ENCODE measurements at places on chromosomes 3 and 15.

- no peak overlapping the region for H3K4me3 ChIP-seq
- no peaks in the 10 kb centered on the region for H3K27me3 ChIP-seq
- H3K4me1 ChIP-seq: peaks cover 12% of the 10 kb centered on the region
- H3K36me3 ChIP-seq: no peaks in the 10 kb centered on the region
Measured at GRCh38 chr3:160675566-160676124, 1.3 kb upstream of the ARL14 start.

GRCh38 chr3:77746892-77747291 lies 707.0 kb downstream of the ROBO2 start:
- no peak overlapping the region for H3K4me3 ChIP-seq
- no peak overlapping the region for H3K27ac ChIP-seq
- no peaks in the 10 kb centered on the region for H3K27me3 ChIP-seq

- H3K4me3 ChIP-seq: no peak overlapping the region
- H3K27me3 ChIP-seq: no peaks in the 10 kb centered on the region
- no peak for DNase-seq
- no peak overlapping the region for H3K27ac ChIP-seq
- H3K36me3 ChIP-seq: no peaks in the 10 kb centered on the region
- peaks cover 6% of the 10 kb centered on the region for H3K4me1 ChIP-seq
Measured at GRCh38 chr15:81865850-81866537, 179.8 kb downstream of the MEX3B start.

- H3K27me3 ChIP-seq: no peaks in the 10 kb centered on the region
- H3K36me3 ChIP-seq: no peaks in the 10 kb centered on the region
- no peak overlapping the region for H3K4me3 ChIP-seq
- peaks cover 40% of the 10 kb centered on the region for H3K4me1 ChIP-seq
Measured at GRCh38 chr15:66404532-66404931, 17.8 kb downstream of the MAP2K1 start.

DNA sequence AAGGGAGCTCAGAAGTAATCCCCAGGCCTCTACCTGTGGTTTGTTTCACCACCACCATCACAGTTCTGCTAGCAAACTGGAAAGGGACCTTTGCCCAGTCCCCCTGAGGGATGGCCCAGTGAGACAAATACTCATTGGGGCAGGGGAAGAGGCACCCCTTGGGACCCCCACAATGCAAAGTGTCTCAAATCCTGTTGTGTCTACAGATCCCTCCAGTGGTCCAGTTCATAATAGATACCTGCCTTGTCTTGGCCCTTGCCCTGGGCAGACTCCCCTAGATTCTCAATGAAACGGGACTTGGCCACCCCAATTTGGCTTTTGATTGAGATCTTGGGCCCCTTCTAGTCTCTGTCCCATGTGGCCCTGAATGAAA lies 43.8 kb upstream of the RAB6B start:
- no peaks in the 10 kb centered on the region for H3K27me3 ChIP-seq
- H3K27ac ChIP-seq: no peak overlapping the region
- H3K4me3 ChIP-seq: no peak overlapping the region
- no peaks in the 10 kb centered on the region for H3K36me3 ChIP-seq
- H3K4me1 ChIP-seq: no peaks in the 10 kb centered on the region

- no peak overlapping the region for H3K27ac ChIP-seq
- H3K4me3 ChIP-seq: no peak overlapping the region
- no peaks in the 10 kb centered on the region for H3K36me3 ChIP-seq
- H3K4me1 ChIP-seq: peaks cover 7% of the 10 kb centered on the region
Measured at GRCh38 chr3:40725031-40725430, 200.3 kb downstream of the ZNF621 start.

DNA sequence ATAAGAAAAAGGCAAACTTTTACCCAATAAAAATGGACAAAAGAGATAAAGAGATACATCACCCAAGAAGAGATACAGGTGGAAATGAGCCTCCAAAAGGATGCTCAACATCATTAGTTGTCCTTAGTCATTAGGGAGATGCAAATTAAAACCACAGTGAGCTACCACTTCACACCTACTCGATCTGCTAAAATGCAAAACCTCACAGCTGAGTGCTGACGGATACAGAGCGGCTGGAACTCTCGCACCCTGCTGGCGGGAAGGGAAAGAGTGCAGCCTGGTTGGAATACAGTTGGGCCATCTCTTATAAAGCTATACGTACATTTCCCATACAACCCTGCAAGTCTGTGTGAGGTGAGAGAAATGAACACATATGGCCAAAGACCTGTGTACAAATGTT lies 78.5 kb upstream of the PRR20G start:
- peaks cover 14% of the 10 kb centered on the region for H3K4me1 ChIP-seq
- DNase-seq: peak; percentile 26
- peaks cover 3% of the 10 kb centered on the region for H3K27me3 ChIP-seq
- H3K4me3 ChIP-seq: no peak overlapping the region

DNA sequence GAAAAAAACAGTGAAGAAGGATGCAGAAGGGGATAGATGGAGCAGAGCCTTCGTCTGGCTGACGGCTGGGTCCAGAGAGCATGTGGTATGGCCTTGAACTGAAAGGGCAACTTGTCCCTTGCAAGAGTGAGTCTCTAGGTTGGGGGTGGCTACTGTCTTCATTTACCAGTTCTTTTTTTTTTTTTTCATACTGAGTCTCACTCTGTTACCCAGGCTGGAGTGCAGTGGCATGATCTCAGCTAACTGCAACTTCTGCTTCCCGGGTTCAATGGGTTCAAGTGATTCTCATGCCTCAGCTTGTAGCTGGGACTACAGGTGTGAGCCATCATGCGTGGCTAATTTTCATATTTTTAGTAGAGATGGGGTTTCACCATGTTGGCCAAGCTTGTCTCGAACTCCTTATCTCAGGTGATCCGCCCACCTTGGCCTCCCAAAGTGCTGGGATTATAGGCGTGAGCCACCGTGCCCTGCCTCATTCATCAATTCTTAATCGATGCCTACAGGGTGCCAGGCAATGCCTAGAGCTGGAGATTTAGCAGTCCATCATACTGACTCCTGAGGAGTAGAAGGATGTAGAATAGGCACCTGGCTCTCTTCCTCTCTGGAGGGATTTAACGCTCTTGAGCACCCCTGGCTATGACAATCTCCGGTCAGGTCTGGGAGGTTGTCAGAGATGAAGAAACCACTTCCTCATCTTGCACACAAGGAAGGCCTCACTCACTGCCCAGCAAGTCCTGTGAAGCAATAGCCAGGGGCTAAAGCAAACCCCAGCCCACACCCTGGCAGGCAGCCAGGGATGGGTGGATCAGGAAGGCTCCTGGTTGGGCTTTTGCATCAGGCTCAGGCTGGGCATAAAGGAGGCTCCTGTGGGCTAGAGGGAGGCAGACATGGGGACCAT lies at the start of gene CAMP:
CAMP (plus strand) TSS at position 880 of the 898 bp plus-strand sequence; CDS start at position 897, 17 bp downstream.
- H3K4me1 ChIP-seq: no peaks in the 10 kb centered on the region
- no peak within 1 kb of the TSS for H3K27ac ChIP-seq
- DNase-seq: no peak

DNA sequence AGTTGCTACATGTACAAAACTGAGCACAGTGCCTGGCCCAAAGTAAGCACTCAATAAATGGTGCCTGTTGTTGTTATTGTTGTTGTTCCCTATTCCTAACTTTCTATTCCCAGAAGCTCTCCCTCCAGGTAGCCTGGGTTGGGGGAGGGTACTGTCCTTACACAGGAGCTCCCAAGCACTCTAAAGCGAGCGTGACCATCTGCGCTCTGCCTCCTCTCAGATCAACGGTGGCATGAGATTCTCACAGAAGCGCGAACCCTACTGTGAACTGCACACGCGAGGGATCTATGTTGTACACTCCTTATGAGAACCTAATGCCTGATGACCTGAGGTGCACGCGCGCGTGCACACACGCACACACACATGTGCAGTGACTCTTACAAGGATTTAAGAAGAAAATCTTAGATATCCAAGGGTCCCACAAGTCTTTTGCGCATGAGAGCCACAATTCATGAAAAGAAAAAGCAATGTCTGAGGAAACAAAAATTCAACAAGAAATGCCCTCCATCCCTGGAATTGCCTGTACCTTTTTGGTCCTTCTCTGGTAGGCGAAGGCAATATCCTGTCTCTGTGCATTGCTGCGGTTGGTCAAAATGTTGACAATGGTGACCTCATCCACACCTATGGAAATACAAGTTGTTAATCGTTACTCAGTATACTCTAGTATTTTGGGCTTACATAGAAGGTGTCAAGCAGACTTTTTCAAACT lies 33.7 kb downstream of the ANXA2 start:
- no peaks in the 10 kb centered on the region for H3K36me3 ChIP-seq
- no peak overlapping the region for H3K4me3 ChIP-seq
- DNase-seq: no peak

GRCh38 chr3:188168186-188168585 lies 14.2 kb downstream of the LPP start:
- DNase-seq: no peak
- H3K4me1 ChIP-seq: peaks cover 19% of the 10 kb centered on the region
- H3K27me3 ChIP-seq: no peaks in the 10 kb centered on the region
- H3K36me3 ChIP-seq: no peaks in the 10 kb centered on the region
- no peak overlapping the region for H3K4me3 ChIP-seq
- no peak overlapping the region for H3K27ac ChIP-seq
